Stimulated activated CD4-positive, alpha-beta T cell treated with anti-CD3 and anti-CD28 coated beads, Interleukin-4, amount 100 ng/mL, for 24 hours (primary cell): ENCODE measurements at places on chromosomes 6 and 20.

- DNase-seq = no peak
Measured at GRCh38 chr6:163459536-163459935, 45.0 kb downstream of the QKI start.

GRCh38 chr20:5950271-5951031 is at the start of the genes MCM8 and TRMT6:
TSS of gene MCM8 (plus strand) at chr20:5950652. CDS start at chr20:5952016, 1,364 bp downstream.
TSS of gene TRMT6 (minus strand) at chr20:5950533. CDS start at chr20:5950405, 128 bp downstream.
- peak; percentile 98 for DNase-seq

- no peak for DNase-seq
Measured at GRCh38 chr6:79506251-79506650, 31.0 kb downstream of the LCA5 start.

DNA sequence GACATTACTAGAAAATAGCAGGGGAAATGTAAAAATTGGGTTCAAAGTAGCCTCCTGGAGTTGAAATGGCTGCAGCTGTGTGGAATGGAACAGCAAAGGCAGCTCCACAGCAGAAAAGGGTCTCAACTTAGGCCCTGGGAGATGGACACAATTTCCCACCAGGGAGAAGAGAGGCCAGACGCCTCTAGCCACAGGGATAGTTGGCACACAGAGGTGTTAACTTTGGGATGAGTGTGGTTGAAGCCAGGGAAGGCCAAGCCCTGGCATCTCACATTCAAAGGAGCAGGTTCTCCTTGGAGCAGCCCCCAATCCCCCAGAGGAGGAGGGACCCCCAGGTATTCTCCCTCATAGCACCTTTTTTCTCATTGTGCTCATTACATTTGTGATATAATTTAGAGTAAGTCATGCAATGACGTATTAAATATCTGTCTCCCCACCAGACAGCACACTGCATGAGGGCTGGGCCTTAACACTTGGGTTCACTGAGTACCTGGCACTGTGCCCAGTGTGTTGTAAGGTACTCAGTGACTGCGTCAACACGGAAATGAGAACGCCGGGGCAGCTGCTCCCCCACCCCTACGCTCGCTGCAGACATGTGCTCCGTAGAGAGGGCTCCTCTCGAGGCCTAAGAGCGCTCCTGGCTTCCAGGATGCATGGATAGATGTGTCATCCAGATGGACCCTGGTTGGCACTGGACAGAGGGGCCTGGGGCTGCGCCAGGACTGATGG is 76.0 kb upstream of the CD93 start:
- no peak for DNase-seq

- peak; percentile 9 for DNase-seq
Measured at GRCh38 chr20:1005452-1006027, 3.4 kb upstream of the RSPO4 start.

- DNase-seq = no peak
Measured at GRCh38 chr6:117776441-117776840, 101.2 kb downstream of the NUS1 start.

DNA sequence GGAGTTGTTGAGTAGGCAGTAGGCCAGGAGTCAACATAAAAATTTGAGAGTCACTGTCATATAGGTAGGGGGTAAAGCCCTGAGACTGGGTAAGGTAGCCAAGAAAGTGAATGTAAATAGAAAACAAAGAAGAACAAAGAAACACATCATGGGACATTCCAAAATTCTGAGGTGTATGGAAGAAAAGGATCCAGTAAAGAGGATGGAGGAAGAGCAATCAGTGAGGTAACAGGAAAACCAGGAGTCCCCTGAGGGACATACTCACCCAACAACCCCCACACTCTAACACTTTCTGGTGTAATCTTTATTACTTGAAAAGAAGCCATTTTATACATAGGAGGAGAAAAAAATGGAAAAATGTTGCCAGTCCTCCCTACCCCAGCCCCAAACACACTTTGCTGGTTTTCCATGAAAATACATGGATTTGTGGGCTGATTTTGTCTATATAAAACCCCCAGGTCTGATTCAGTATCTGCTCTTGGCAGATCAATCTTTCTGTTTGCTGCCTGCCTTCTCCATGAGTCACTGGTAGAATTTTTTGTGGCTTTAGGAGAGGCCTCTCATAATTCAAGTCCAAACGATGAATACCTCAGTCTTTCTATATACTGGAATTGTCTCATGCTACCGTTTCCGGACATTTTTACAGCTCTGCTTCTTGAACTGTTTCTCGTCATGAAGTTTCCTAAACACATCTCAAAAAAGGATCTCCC is 271.4 kb upstream of the MAN1A1 start:
- DNase-seq = no peak

- DNase-seq = no peak
Measured at GRCh38 chr6:11123978-11124377, 12.5 kb upstream of the ERVFRD-1 start.

DNA sequence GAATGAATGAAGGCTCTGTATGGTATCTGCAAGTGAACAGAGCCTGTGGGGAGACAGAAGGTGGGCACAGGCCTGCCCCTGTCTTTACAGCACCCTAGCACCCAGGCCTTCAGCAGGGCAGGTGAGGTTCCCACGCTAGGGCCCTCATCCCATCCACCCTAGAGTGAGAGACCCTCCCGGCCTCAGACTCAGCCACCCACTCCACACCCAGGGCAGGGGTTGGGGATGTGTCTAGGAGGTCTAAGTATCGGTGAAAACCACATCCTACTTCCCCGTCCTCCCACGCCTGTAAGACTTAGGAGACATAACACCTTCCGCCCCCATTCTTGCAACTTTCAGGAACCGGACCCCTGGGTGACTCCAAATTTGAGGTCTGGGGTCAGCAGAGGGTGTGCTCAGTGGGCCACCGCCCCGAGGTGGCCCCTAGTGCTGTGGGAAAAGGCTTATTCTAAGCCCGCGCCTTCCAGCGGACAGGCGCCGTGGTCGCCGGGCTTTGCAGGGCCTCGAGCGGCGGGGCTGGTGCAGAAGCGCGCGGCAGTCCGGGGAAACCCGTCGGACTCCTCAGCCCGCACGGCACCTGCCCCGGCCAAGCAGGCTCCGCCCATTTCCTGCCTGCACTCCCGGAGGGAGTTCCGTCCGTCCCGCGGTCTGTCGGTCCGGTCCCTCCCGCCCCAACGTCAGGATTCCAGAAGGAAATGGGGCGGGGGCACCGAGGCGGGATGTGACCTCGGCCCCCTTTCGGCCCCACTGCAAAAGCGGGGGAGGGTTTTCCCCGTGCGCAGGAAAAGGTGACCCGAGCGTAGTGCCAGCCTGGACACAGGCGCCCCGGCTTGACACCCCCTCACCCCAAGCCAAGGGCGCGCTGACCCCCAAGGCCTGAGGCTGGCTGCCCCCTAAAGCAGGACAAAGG is 868 bp downstream of the SAMD10 start:
- DNase-seq = peak; percentile 62

DNA sequence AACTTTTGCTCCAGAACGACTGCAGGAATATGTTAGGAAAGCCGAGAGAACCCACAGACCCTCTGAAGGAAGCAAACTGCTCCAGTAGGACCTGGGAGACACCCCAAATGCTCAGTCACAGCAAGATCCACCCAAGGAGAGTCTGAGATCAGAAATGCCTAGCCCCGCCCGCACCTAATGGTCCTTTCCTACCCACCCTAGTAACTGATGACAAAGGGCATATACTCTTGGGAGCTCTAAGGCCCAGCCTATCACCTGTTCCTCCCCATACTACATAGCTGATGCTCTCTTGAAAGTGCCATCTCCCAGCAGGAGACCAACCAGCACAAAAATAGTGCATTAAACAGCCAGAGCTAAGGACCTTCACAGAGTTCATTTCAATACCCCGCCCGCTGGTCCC is 67.6 kb downstream of the CD2AP start:
- DNase-seq = no peak

DNA sequence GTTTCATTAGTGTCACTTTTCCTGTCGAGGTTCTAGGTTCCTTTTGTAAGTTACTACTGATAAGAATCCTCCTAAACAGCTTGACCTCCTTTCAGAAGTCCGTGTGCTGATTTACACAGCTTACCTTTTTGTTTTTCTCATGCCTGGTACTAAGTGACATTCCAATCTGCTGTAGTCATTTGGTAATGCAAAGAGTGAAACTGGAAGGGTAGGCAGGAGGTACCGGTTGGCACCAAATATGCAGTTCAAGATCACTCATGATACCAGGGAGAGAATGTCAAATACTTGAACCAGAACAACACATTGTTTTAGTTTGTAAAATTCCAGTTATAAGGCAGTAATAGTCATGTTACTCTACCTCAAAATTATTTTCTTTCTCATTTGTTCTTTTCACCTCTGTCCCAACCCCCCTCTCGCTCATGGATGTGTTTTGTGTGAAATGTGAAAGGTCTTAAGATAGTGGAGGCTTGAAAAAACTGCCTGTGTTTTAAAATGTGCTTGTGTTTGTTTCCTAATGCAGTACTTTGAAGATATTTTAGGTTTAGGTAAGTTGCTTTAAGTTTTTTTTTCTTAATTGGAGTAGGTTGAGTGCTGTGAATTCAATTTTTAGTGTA is 23.2 kb downstream of the AFDN start:
- no peak for DNase-seq

DNA sequence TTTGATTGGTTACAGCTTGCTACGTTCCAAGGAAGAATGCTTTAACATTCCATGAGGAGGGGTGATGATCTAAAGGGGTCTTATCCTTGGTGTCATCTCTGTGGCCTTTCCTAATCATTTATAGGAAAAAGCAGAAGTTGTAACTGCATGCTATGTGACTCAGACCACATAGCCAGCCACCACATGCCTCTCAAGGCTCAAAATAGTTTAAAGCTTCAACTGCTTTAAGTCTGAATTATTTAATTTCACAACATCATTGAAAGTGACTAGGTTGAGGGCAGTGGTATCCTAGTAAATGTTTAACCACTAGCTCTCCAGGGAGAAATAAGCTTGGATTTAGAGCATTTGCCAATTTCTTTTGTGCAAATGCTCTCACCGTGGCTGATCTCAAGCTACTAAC is 29.7 kb downstream of the MC3R start:
- DNase-seq = no peak

DNA sequence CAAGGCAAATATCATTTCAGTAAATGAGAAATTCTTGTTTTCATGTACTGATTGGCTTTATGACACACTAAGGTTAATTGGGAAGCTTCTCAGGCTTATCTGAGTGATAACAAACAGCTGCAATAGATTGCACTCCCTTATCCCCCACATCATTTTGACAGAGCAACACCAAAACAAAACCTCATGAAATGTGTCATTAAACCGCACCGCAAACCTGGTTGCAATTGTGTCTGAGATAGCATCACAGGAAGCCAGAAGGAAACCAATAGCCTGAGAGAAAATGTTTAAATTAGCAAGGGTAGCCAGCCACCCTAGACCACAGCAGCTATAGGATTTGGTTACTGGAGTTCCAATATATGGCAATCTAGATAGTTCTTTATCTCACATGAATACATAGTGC is 31.6 kb upstream of the LAMA4 start:
- peak; percentile 47 for DNase-seq

DNA sequence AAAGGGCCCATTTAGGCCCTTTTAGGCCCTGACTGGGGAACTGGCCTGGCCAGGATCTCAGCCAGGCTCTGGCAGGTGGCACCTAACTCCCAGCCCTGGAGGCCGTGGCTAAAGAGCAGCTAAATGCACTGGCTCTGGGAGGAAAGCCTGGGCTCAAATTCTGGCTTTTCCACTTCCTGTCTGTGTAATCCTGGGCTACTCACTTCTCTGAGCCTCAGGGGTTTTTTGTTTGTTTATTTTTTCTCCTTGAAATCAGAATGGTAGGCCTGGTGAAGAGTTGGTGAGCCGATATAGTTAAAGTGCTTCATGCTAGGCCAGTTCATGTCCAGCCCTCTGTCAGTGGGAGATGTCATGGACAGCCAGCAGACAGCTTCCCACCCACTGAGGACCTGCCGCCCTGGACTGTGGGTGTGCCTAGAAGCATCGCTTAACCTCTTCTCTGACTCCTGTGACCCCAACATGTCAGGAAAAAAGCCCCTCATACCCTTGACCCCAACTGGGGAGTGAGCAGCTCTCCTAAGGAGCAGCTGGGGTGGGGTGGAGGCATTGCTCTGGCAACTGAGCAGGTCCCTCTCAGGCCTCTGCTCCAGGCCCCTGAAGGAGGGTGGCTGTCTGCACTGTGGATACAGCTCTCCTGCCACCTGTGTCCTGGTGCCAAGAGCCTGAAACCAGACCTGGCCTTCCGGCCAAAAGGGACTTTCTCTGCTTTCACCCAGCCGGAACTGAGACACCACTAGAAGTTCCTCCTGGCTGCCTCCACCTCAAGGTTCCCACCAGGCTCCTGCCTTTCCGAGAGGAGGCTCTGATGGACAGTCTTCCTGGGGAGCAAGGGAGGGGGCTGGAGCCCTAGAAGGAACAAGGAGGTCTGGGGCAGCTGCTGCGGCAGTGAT is 57.2 kb upstream of the MYL9 start:
- DNase-seq = no peak

DNA sequence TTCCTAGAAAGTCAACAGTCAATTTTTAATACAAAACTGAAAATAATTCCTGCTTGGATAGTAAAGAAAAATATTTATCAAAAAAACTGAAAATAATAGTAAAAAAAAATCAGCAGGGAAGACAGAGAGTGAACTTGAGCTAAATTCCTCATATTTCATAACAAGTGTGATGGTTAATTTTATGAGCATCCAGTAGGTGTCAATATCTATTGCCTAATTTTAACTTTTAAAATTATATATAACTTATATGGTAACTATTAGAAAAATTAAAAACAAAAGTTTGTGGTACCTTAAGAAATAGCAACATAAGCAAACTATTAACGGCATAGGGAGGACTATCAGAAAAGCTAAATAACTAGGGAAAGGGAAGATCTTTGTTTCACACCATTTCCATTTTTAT is 2.1 kb downstream of the EPM2A start:
- DNase-seq = no peak

- no peak for DNase-seq
Measured at GRCh38 chr6:121347484-121347883, 13.2 kb upstream of the TBC1D32 start.

- no peak for DNase-seq
Measured at GRCh38 chr20:46056027-46056833, 27.2 kb downstream of the SLC12A5 start.

DNA sequence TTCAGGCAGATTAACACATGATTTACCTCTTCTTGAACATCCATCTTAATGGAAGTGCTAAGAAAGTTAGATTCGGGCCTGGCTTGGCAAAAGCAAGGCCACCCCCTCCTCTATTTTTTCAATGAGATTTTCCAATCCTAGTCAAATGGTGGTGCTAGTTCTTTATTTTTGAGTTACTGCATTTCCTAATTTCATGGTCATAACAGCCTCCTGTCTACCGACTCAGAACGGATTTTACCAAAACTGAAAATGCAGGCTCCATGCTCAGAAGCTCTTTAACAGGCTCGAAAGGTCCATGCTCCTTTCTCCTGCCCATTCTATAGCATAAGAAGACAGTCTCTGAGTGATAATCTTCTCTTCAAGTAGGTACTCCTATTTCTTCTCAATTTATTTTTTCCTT is 117.2 kb upstream of the ESR1 start:
- no peak for DNase-seq

- DNase-seq = no peak
Measured at GRCh38 chr6:100237821-100238220, 226.9 kb downstream of the SIM1 start.

DNA sequence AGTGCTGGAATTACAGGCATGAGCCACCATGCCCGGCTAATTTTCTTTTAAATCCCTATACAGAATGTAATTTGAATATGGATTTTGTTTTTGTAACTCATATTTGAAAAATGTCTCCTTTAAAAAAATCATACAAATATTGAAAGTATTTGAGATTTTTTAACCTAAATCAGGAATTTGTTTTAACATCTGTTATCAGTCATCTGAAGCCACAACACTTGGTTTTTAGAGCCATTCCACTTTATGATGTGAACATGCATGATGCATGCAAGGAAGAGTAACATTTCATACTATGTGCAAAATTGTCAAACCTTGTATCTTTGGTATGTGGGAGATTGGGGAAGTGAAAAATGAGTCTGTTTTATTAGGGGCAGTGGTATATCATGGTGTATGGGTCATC is 124.5 kb upstream of the AHI1 start:
- no peak for DNase-seq
